ENCODE measurements at places on chromosomes 16 and 17.

DNA sequence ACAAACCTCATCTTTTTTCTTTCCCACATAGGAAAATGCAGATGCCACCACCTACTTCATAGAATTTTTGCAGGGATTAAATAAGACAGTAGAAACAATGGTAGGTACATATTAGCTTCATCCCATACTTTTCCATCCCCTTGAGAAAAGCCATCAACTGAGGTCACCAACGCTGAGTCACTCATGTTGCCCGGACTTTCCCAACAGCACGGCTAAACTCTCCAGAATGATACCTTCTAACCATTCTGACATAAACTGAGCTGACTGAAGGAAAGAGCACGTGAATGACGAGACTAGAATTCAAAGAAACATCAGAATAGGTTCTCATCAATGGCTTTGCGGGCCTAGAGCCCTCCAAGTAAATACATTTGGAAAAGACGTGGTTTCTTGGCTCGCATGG, 146.0 kb upstream of the RCVRN start:
- H3K27ac ChIP-seq = no peak overlapping the region
- H3K36me3 ChIP-seq = no peaks in the 10 kb centered on the region
- H3K4me3 ChIP-seq = no peak overlapping the region
- no peaks in the 10 kb centered on the region for H3K4me1 ChIP-seq
- H3K27me3 ChIP-seq = no peaks in the 10 kb centered on the region
- no peak for DNase-seq

GRCh38 chr17:38697061-38697820, 7.8 kb upstream of the MLLT6 start:
- no peaks in the 10 kb centered on the region for H3K27me3 ChIP-seq
- H3K4me3 ChIP-seq = no peak overlapping the region
- H3K36me3 ChIP-seq = no peaks in the 10 kb centered on the region
- no peak overlapping the region for H3K27ac ChIP-seq

DNA sequence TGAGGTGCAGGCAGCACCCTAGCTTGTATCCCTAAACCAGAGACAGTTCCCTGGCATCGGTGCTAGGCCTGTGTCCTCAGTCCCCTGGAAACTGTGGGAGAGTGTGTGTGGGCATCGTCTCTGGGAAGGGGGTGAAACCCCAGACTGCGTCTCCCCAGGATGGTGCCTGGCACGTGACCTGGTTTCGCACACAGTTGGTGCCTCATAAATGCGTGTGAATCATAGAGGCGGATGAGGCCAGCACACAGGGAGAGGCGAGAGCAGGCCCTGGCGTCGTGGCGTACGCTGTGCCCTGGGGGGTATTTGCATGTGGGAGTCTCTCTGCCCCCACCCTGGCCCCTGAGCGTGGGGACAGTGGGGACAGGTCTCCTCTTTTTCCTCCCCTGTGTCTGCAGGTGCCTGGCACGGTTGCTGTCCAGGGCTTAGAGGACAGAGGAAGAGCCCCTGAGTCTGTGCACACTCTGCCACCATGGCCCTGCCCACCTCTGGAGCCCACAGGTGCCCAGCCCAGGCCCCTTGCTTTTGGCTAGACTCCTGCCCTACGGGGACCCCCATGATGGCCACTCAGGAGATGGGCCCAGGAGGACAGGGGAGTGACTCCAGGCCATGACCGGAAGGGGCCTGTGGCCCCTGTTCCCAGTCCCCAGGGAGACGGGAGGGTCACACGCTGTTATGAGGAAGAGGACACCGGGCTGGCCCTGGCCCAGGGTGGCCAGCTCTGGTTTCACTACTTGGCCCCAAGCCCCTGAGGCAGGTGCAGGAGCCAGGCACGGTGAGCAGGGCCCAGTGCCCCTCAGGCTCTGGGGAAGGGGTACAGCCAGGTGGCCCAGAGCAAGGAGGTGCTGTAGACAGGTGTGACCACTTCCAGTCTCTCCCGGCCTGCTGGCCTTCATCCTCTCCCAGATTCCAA, 1.3 kb upstream of the FSCN2 start:
- DNase-seq = no peak
- H3K27me3 ChIP-seq = no peaks in the 10 kb centered on the region
- no peaks in the 10 kb centered on the region for H3K4me1 ChIP-seq
- H3K4me3 ChIP-seq = no peak overlapping the region
- no peak overlapping the region for H3K27ac ChIP-seq

DNA sequence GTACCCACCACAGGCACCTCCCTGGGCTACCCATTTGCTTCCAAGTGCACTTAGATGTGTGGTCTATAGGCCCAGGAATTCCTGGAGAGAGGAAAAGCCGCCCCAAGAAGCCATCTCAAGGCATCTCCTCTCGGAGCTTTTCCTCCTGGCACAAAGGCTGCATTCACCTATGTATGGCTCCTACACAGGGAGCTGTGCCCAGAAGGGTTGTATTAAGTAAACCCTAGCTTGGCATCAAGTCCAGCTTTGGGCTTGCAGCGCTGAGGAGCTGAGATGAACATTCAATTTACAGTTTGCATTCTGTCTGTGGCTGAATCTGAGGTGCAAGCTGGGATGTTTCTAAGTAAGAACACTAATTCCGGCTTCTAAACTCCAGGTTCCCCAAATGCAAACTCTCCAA, 81.3 kb downstream of the CDYL2 start:
- H3K4me3 ChIP-seq = no peak overlapping the region
- H3K36me3 ChIP-seq = no peaks in the 10 kb centered on the region
- DNase-seq = no peak

DNA sequence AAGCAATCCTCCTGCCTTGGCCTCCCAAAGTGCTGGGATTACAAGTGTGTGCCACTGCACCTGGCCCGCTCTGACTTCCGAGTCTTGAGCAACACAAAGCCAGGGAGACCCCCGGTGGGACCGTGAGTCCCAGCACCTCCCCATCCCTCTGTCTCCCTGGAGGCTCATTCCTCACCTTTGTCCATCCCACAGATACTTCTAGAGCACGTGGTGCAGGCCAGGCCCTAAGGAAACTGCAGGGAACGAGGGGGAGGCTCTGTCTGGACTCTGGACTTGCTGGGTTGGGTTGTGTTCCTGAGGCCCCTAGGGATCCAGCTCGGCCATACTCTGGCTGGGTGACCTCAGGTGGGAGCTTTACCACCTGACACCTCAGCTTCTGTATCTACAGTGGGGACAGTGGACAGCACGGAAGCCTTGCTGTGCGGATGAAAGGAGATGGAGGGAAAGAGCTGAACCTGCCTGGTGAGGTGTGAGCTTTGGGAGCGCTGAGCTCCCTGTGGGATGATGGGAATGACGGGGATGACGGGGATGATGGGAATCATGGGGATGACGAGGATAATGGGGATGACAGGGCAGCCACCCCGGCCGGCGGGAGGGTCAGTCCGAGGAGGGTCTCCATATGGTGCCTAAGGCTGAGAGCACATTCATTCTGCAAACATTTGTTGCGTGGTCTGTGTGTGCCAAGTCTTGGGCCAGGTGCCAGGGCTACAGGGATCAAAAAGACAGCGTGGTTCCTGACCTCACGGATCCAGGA, 26.6 kb downstream of the C16orf74 start:
- no peak overlapping the region for H3K27ac ChIP-seq
- no peaks in the 10 kb centered on the region for H3K4me1 ChIP-seq
- H3K36me3 ChIP-seq = no peaks in the 10 kb centered on the region
- H3K4me3 ChIP-seq = no peak overlapping the region

DNA sequence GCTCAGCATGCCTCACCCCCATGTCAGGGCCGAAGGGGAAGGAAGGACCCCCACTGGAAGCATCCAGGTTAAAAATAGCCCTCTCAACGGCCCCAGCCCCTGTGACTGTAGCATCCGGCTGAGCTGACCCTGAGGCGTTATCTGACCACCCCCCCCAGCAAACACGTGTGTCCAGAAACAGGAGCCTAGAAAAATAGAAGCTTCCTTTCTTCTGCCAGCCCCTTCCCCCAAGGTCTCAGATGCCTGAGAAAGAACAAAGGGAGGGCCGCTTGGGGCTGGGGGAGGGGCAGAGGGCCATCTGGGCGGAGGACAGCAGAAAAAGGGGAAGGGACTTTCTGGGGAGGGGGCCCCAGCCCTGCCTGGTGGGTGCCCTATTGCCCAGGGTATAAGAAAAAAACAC, 55.8 kb downstream of the ACTG1 start:
- no peaks in the 10 kb centered on the region for H3K27me3 ChIP-seq
- no peak overlapping the region for H3K27ac ChIP-seq
- DNase-seq = no peak
- H3K4me1 ChIP-seq = peaks cover 9% of the 10 kb centered on the region
- H3K36me3 ChIP-seq = no peaks in the 10 kb centered on the region

- H3K27me3 ChIP-seq = no peaks in the 10 kb centered on the region
- H3K36me3 ChIP-seq = no peaks in the 10 kb centered on the region
- H3K4me1 ChIP-seq = no peaks in the 10 kb centered on the region
- DNase-seq = no peak
Observed at GRCh38 chr16:87046235-87046634, 271.0 kb downstream of the C16orf95 start.

GRCh38 chr17:64787255-64787920, 125.3 kb upstream of the SMURF2 start:
- DNase-seq = no peak
- no peak overlapping the region for H3K27ac ChIP-seq
- H3K4me1 ChIP-seq = no peaks in the 10 kb centered on the region
- H3K4me3 ChIP-seq = no peak overlapping the region
- no peaks in the 10 kb centered on the region for H3K36me3 ChIP-seq

- H3K27me3 ChIP-seq = no peaks in the 10 kb centered on the region
- DNase-seq = no peak
- no peaks in the 10 kb centered on the region for H3K4me1 ChIP-seq
- H3K36me3 ChIP-seq = no peaks in the 10 kb centered on the region
Observed at GRCh38 chr17:77303620-77304019, 162.9 kb downstream of the SEC14L1 start.

GRCh38 chr17:78905541-78905940, 2.5 kb upstream of the CEP295NL start:
- no peaks in the 10 kb centered on the region for H3K27me3 ChIP-seq
- no peaks in the 10 kb centered on the region for H3K4me1 ChIP-seq
- no peak overlapping the region for H3K27ac ChIP-seq
- H3K4me3 ChIP-seq = no peak overlapping the region
- no peak for DNase-seq

GRCh38 chr17:2170023-2170422, 115.1 kb downstream of the HIC1 start:
- H3K4me1 ChIP-seq = no peaks in the 10 kb centered on the region
- no peak overlapping the region for H3K4me3 ChIP-seq
- DNase-seq = no peak
- no peak overlapping the region for H3K27ac ChIP-seq

GRCh38 chr16:3182608-3183444, 5.2 kb upstream of the OR1F1 start:
- H3K4me3 ChIP-seq = peak overlapping the region; percentile 58
- DNase-seq = no peak
- no peaks in the 10 kb centered on the region for H3K36me3 ChIP-seq
- no peak overlapping the region for H3K27ac ChIP-seq
- peaks cover 8% of the 10 kb centered on the region for H3K4me1 ChIP-seq
- H3K27me3 ChIP-seq = peaks cover 26% of the 10 kb centered on the region

GRCh38 chr17:54194268-54194667, 371.5 kb downstream of the KIF2B start:
- H3K36me3 ChIP-seq = no peaks in the 10 kb centered on the region
- no peaks in the 10 kb centered on the region for H3K27me3 ChIP-seq
- H3K4me1 ChIP-seq = no peaks in the 10 kb centered on the region
- no peak overlapping the region for H3K27ac ChIP-seq
- no peak for DNase-seq

- no peak overlapping the region for H3K27ac ChIP-seq
- no peaks in the 10 kb centered on the region for H3K27me3 ChIP-seq
- no peak for DNase-seq
- H3K36me3 ChIP-seq = no peaks in the 10 kb centered on the region
- no peak overlapping the region for H3K4me3 ChIP-seq
Observed at GRCh38 chr17:28529013-28529400, 22.9 kb downstream of the FOXN1 start.

GRCh38 chr17:79651761-79652160, 40.9 kb upstream of the RBFOX3 start:
- DNase-seq = no peak
- H3K27ac ChIP-seq = no peak overlapping the region
- no peaks in the 10 kb centered on the region for H3K4me1 ChIP-seq
- no peaks in the 10 kb centered on the region for H3K36me3 ChIP-seq
- no peak overlapping the region for H3K4me3 ChIP-seq
- H3K27me3 ChIP-seq = no peaks in the 10 kb centered on the region

GRCh38 chr17:40063187-40063771, 514 bp downstream of the THRA start:
- DNase-seq = peak; percentile 16
- H3K36me3 ChIP-seq = no peaks in the 10 kb centered on the region
- no peaks in the 10 kb centered on the region for H3K27me3 ChIP-seq
- peaks cover 24% of the 10 kb centered on the region for H3K4me1 ChIP-seq
- H3K27ac ChIP-seq = peak overlapping the region; percentile 84

DNA sequence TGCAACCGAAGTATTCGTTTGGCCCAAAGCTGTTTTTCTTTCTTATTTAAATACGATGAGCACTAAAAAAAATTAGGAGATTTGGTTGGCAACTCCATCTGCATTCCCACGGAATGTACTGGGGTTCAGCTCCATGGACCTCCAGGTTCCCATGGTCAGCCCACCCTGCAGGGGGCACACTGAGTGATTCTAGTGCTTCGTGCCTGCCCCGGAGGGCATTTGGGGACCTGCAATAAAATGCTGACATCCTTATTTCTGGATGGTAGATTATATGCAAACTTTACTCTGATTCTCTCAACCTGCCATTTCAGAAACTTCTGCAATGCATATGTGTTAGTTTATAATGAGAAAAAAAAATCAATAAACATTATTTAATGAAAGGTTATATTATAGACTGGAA, 339.4 kb downstream of the XYLT1 start:
- H3K36me3 ChIP-seq = peaks cover 4% of the 10 kb centered on the region
- no peak overlapping the region for H3K27ac ChIP-seq
- no peak for DNase-seq
- H3K27me3 ChIP-seq = no peaks in the 10 kb centered on the region

- no peak overlapping the region for H3K27ac ChIP-seq
- no peaks in the 10 kb centered on the region for H3K27me3 ChIP-seq
- no peaks in the 10 kb centered on the region for H3K36me3 ChIP-seq
- H3K4me3 ChIP-seq = no peak overlapping the region
Observed at GRCh38 chr17:66595893-66596292, 239.0 kb upstream of the CACNG5 start.

DNA sequence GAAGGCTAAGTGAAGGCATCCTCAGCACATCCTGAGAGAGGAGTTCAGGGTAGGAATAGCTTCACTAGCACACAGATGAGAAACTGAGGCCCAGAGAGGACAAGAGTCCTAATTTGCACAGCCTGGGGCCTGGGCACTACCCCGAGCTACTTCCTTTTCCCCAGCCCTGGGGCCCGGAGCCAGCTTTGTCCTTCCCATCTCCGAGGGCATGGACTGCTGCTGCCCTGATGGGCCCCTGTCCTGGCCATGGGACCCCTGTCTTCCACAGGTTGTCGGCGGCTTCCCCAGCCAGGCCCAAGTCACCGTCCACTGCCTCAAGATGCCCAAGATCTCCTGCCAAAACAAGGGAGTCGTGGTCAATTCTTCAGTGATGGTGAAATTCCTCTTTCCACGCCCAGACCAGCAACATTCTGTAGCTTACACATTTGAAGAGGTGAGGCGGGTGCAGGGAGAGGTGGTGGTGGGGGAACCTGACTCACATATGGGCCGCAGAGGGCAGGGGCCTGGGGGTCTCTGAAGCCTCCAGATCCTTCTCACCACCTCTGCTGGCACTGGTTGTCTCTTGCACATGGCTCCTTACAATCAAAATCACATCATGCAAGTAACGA, 11.4 kb upstream of the NLRC5 start:
- no peaks in the 10 kb centered on the region for H3K27me3 ChIP-seq
- DNase-seq = no peak
- H3K27ac ChIP-seq = no peak overlapping the region
- H3K4me1 ChIP-seq = peaks cover 21% of the 10 kb centered on the region
- no peak overlapping the region for H3K4me3 ChIP-seq
- no peaks in the 10 kb centered on the region for H3K36me3 ChIP-seq

- no peaks in the 10 kb centered on the region for H3K27me3 ChIP-seq
- no peak overlapping the region for H3K27ac ChIP-seq
- no peak for DNase-seq
Observed at GRCh38 chr16:83244057-83244456, 563.7 kb upstream of the HSBP1 start.
